ENCODE measurements at places on chromosomes 5 and 9.
A peak's percentile ranks its signal among the peaks of the same experiment; 100 is the strongest.

DNA sequence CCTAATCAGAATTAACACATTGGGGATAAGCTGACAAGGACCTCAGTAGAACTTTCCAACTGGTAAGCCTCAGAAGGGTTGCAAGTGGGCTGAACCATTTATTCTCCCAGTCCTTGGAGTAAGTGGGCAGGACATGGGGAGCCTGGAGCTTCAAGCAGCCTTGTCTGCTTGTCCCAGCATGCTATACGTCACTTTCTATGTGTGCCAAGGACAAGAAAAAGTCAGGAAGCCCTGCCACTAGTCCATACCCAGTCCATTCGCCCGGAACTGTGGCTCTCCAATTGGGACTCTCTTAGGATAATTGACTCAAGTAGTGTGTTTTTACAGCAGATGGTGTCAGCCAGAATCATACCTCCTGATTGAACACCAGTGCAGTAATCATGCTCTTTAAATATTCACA lies 62.6 kb upstream of the FRRS1L start:
- no peak overlapping the region for H3K4me3 ChIP-seq
- H3K27me3 ChIP-seq: no peaks in the 10 kb centered on the region
- no peak for DNase-seq
- no peaks in the 10 kb centered on the region for H3K36me3 ChIP-seq
- no peak overlapping the region for H3K27ac ChIP-seq
- H3K4me1 ChIP-seq: peaks cover 19% of the 10 kb centered on the region

- H3K36me3 ChIP-seq: no peaks in the 10 kb centered on the region
- DNase-seq: no peak
- no peak overlapping the region for H3K27ac ChIP-seq
- no peaks in the 10 kb centered on the region for H3K4me1 ChIP-seq
- no peak overlapping the region for H3K4me3 ChIP-seq
Measured at GRCh38 chr5:1356873-1357787, 12.2 kb upstream of the CLPTM1L start.

DNA sequence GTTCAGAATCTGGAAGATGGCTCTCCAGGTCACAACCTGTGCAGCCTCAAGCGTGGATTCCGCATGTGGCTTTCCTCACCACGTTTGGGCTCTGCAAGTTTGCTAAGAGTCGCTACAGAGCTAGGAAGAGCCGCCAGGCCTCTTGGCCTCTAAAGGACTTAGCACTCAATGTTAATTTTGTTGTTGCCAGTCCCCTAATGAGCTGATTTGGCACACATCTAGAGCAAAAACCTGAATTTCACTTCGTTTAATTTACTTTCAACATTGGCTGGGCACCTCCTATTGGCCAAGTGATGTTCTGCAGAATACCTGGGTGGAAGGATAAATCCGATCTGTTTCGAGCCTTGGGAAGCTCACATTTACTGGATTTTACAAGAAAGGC lies 65.8 kb upstream of the UNC5A start:
- no peak for DNase-seq
- H3K27ac ChIP-seq: no peak overlapping the region
- H3K4me1 ChIP-seq: no peaks in the 10 kb centered on the region
- no peaks in the 10 kb centered on the region for H3K36me3 ChIP-seq

GRCh38 chr5:67363180-67363709 lies 166.6 kb upstream of the CD180 start:
- H3K27ac ChIP-seq: no peak overlapping the region
- H3K27me3 ChIP-seq: no peaks in the 10 kb centered on the region
- no peak overlapping the region for H3K4me3 ChIP-seq
- no peaks in the 10 kb centered on the region for H3K36me3 ChIP-seq

DNA sequence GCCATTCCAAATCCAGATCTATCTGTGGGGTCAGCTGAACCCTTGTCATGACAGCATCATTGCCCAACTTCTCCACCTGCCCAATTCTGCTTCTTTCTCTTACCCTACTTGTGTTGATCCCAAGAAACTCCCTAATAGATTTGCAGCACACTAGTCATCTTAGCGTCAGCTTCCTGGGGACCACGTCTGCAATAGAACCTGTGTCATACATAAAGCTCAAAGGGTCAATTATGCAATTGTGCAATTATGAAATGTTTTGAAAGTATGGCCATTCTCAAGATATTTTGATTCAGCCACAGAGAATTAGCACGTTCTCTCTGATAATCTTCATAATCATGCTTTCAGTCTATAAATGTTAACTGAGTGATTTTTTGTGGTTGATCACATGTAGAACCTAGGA lies 87.4 kb upstream of the PAPPA start:
- H3K4me3 ChIP-seq: no peak overlapping the region
- no peaks in the 10 kb centered on the region for H3K36me3 ChIP-seq
- no peak overlapping the region for H3K27ac ChIP-seq
- no peaks in the 10 kb centered on the region for H3K27me3 ChIP-seq
- H3K4me1 ChIP-seq: peaks cover 16% of the 10 kb centered on the region
- peak; percentile 40 for DNase-seq

DNA sequence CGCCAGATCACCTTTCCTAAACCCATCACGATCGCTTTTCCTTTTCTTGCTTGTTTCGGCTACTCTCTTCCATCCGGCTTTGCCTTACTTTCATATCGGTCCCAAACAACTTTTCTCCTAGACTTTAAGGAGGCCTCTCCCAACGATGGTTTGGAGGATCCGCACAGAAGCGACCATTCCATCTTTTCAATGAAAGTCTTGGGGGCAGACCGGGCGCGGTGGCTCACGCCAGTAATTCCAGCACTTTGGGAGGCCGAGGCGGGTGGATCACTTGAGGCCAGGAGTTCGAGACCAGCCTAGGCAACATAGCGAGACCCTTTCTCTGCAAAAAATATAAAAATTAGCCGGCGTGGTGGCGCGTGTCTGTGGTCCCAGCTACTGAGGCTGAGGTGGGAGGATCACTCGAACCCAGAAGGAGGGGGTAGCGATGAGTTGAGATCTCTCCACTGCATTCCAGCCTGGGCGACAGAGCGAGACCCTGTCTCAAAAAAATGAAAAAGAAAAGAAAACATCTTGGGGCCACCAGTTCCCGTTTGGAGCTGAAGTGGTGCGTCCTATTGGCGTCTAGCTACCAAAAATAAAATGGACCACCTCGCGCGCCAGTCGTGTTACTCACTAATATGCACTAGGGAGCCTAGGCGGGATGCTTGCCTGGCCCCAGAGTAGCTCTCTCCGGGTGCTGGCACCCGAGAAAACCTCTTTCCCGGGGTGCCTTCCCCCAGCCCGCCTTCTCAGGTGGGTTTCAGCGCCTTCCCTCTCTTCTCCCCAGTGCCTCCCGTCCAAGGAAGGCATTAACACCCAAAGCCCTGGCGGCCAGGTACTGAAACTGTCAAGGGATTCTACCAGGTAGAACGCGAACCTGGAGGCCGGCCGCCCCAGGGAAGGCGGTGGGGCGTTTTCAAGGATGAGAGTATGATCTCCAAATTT lies 800 bp upstream of the AP3B1 start:
- peak overlapping the region; percentile 97 for H3K4me3 ChIP-seq
- H3K36me3 ChIP-seq: no peaks in the 10 kb centered on the region
- H3K27me3 ChIP-seq: no peaks in the 10 kb centered on the region

- H3K27me3 ChIP-seq: no peaks in the 10 kb centered on the region
- DNase-seq: no peak
- no peaks in the 10 kb centered on the region for H3K36me3 ChIP-seq
Measured at GRCh38 chr5:59062986-59063683, 480.3 kb downstream of the RAB3C start.

DNA sequence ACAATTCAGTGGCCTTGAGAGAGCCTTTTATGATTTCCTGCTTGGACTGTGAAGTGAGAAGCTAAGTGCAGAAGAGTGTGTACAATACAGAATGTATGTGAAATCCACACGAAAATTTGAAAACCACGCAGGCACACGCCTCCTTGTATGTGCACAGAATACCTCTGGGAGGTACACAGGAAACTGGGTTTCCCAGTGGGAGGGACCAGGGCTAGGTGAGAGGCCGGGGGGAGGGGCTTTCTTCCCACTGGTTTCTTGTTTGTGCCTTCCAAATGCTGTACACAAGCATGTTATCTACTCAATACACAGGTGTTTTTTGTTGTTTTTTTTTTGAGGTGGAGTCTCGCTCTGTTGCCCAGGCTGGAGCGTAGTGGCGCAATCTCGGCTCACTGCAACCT lies 16.1 kb downstream of the C9orf50 start:
- DNase-seq: no peak
- H3K27me3 ChIP-seq: no peaks in the 10 kb centered on the region
- peaks cover 12% of the 10 kb centered on the region for H3K4me1 ChIP-seq

- H3K36me3 ChIP-seq: no peaks in the 10 kb centered on the region
- no peak for DNase-seq
- H3K27ac ChIP-seq: no peak overlapping the region
- H3K4me1 ChIP-seq: peaks cover 15% of the 10 kb centered on the region
- H3K4me3 ChIP-seq: no peak overlapping the region
- H3K27me3 ChIP-seq: peaks cover 21% of the 10 kb centered on the region
Measured at GRCh38 chr5:94779684-94780083, 161.2 kb downstream of the SLF1 start.

- no peaks in the 10 kb centered on the region for H3K27me3 ChIP-seq
- peaks cover 14% of the 10 kb centered on the region for H3K36me3 ChIP-seq
- no peak for DNase-seq
Measured at GRCh38 chr5:64773533-64773932, 4.8 kb downstream of the CWC27 start.

- peak; percentile 52 for DNase-seq
- H3K4me1 ChIP-seq: no peaks in the 10 kb centered on the region
- H3K27ac ChIP-seq: no peak overlapping the region
- no peaks in the 10 kb centered on the region for H3K27me3 ChIP-seq
- no peaks in the 10 kb centered on the region for H3K36me3 ChIP-seq
Measured at GRCh38 chr5:127041571-127041970, 11.2 kb upstream of the MARCHF3 start.

DNA sequence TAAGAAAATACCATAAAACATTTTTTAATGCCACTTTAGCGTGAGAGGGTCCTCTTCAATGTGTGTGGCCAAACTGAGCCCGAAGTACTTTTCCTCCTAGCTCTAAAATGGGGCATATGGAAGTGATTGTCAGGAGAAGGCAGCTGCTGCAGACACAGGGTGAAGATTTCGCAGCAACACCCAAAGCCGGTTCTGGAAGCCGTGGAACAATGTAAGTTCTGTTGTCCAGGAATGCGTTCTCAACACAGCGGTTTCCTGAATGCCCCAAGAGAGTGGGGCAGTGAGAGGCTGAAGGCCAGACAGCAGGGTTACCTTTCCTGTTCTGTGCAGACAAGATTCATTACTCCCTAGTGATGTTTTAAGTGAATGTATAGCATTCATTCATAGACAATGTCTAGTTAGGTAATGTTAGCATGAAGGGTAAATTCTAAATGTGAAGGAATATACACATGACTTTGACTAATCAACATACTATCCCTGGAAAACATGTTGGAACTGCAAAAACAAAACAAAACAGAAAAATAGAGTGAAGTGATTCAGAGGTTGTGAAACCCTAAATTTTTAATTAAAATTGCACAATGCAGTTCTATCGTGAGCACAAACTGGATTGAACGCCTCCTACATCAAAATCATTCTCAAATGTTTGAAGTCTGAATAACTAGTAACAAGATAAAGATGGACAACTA lies 197.0 kb upstream of the SEMA6A start:
- no peak overlapping the region for H3K4me3 ChIP-seq
- no peaks in the 10 kb centered on the region for H3K36me3 ChIP-seq
- H3K4me1 ChIP-seq: no peaks in the 10 kb centered on the region

- H3K27me3 ChIP-seq: no peaks in the 10 kb centered on the region
- peak; percentile 15 for DNase-seq
- no peaks in the 10 kb centered on the region for H3K4me1 ChIP-seq
- no peaks in the 10 kb centered on the region for H3K36me3 ChIP-seq
Measured at GRCh38 chr5:96893342-96893741, 17.0 kb downstream of the ERAP2 start.

DNA sequence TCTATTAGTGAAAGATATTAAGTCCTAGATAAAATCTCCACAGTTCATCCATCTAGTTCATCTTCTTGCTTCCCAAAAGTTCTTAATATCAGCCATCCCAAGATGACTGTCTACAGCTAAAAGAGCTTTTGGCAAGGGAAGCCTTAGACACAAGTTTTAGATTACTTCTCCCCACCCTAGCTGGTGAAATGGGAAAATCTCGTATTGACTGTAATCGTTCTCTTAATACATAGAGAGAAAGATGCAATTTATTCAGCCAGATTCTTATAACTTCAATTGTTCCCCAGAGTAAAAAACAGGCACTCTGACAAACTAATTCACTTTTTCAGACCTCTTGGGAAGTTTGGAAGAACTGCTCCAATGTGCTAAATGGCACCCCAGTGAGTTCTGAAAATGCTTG lies 1439.6 kb upstream of the C9orf72 start:
- H3K27ac ChIP-seq: no peak overlapping the region
- H3K4me3 ChIP-seq: no peak overlapping the region
- DNase-seq: no peak
- no peaks in the 10 kb centered on the region for H3K36me3 ChIP-seq
- H3K27me3 ChIP-seq: no peaks in the 10 kb centered on the region
- H3K4me1 ChIP-seq: no peaks in the 10 kb centered on the region

GRCh38 chr9:6498982-6499381 lies 86.0 kb downstream of the UHRF2 start:
- no peaks in the 10 kb centered on the region for H3K27me3 ChIP-seq
- peak; percentile 80 for DNase-seq
- peaks cover 69% of the 10 kb centered on the region for H3K36me3 ChIP-seq

DNA sequence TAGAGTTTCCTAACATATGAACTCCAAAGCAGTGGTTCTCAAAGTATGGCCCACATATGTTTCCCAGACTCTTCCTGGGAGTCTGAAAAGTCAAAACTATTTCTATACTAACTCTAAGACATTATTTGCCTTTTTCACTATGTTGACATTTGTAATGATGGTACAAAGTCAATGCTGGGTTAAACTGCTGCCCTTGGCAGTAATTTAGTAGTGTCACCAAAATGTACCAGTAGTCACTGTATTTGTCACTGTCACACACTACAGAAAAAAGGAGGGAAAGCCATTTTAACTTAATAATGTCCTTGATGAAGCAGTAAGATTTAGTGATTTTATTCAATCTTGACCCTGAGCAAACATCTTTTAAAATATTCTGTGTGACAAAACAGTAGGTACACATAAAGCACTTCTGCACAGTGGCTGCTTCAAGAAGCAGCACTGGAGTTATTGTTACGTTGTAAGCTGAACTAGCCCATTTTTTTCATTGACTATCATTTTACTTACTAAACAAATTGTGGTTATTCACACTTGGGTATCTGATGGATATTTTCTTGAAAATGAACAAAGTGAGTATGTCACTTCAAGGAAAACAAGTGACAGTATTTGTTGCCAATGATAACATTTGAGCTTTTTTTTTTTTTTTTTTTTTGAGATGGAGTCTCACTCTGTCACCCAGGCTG lies 90.3 kb downstream of the NR6A1 start:
- H3K4me3 ChIP-seq: no peak overlapping the region
- no peaks in the 10 kb centered on the region for H3K27me3 ChIP-seq
- no peak for DNase-seq
- H3K36me3 ChIP-seq: no peaks in the 10 kb centered on the region
- peaks cover 10% of the 10 kb centered on the region for H3K4me1 ChIP-seq
- H3K27ac ChIP-seq: no peak overlapping the region

DNA sequence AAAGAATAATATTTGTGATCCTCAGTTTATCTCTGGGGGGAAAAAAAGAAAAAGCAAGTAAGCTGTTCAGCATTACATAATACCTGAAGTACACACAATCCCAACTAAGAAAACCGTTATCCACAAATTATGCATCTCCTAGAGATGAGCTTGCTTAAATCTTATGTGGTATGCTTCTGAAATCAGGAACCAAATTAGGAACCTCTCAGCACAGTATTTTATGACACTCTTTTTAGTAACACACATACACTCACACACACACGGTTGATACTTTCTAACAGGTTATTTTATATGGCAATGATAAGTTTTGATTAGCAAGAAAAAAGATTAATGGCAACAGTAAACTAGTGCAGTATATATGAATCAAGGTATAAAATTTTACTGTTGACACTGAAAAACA lies 1.2 kb upstream of the ZNF510 start:
- H3K27ac ChIP-seq: no peak overlapping the region
- H3K27me3 ChIP-seq: no peaks in the 10 kb centered on the region
- no peak for DNase-seq

GRCh38 chr5:56622141-56622540 lies 193.2 kb upstream of the MAP3K1 start:
- no peaks in the 10 kb centered on the region for H3K27me3 ChIP-seq
- peaks cover 48% of the 10 kb centered on the region for H3K4me1 ChIP-seq
- H3K36me3 ChIP-seq: no peaks in the 10 kb centered on the region

Measured in GM23248 (cell line).